ENCODE measurements at places on chromosomes 5 and 9.

DNA sequence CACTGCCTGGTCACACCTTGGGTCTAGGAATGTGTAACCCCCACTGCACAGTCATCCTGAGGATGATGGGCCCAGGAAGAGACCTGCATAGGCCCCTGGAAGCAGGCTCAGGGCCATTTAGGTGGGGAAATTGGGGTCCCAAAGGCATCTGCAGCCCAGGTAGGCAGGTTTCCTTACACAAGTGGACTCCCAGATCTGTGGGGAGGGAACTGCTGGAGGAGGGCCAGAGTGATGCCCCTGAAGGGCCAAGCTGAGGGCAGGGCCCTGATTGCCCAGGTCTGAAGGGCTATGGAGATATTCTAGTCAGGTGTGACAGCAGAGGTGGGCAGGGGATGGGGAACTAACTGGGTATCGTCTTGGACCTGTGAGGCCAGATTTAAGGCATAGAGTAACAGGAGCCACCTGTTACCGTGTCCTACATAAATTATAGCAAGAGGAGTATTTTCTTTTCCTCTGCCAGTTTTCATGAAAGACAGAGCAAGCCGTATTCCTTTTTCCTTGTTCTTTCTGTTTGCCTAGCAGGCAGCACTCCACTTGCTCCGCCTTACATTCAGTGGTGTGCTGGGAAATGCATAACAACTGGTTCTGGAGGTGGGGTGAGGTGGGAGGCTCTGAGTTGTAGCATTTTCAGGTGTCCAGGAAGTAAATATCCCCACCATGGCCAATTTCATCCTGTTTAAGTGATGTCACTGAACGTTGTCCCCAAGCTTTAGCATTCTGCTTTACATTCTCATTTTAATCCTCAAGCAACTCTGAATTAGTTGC, 41.3 kb downstream of the PPARGC1B start:
- no peak for DNase-seq

DNA sequence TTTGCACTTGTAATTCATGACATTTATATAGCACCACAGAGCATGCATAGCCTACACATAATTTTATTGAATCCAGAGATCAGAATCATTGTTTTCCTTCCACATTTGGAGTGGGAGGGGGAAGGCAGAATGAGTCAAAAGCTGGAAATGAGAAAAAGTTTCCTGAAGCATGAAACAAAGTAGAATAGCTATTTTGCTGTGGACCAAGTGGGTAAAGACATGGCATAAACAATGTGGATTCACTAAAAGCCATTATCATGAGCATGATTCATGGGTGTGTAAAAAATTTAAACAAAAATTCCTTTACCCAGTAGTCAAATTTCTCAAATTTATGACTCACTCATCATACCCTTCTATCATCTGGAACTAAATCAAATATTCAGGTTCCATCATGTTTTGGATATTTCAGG, 97.9 kb downstream of the YIPF5 start:
- no peak for DNase-seq

DNA sequence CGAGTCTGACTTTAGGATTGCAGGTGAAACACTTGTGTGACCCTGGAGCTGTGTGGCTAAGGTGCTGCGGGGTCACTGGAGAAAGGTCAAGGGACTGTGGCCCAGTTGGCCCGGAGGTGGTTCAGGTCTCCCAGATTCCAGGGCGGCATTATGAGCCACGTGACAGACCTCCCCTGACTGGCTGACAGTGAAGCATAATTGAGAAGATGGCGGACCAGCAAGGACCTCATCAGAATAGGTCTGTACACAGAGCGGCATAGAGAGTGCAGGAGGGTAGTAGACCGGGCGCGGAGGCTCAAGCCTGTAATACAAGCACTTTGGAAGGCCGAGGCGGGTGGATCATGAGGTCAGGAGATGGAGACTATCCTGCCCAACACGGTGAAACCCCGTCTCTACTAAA, 815 bp upstream of the ODF2 start:
- no peak for DNase-seq

DNA sequence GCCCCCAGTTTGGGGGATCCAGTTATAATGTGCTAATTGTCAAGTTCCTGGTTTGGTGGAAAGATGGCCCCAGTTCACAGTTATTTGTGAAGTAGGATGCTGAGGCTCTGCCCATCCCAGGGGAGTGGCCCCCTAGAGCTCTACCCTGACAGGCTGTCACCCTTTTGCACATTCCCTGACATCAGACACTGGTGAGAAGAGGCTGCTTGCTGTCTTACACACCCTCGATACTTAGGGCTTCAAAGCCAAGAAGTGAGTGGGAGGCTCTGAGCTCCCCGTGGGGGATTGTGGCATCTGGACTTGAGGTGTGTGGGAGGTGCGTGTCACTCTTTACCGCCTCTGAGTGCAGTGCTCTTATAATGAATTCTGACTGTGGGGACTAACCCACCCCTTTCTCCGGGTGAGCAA, 168.5 kb downstream of the DOCK2 start:
- DNase-seq: no peak

DNA sequence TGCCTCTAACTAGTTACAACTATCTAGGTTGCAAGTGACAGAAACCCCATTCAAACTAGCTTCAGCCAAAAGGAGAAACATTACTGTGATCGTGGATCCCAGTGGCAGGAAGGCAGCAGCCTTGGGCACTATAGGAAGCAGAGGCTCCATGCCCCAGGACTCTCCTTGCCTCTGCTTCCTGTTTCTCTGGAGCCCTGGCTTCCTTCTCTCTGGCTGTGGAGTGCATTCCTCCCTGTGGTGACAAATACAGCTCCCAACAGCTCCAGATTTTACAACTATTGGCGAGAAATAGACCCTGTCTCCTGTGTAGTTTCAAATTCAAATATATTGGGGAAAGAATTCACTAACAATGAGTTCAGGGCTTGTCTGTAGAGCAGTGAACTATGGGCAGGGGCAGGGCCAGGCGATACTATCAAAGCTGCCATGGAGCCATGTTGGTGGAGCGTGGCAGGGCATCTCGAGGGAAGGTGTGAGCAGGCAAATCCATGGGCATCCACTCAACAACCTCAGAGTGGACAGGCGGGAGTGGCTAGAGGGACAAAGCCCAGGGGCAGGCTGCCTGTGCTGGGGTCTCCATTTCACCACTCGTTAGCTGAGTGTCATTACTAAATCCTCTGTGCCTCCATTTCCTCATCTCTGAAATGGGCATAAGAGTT, 189.5 kb downstream of the ERCC6L2 start:
- DNase-seq: no peak

- DNase-seq: no peak
These were observed 417.1 kb downstream of the CSNK1G3 start for GRCh38 chr5:123929055-123929474.

- DNase-seq: no peak
These were observed 43.3 kb downstream of the IZUMO3 start for GRCh38 chr9:24502206-24502937.

All from CD4-positive, alpha-beta T cell treated with Interleukin-6 for 4 hours (primary cell).